ENCODE measurements at places on chromosomes 16 and 17.

- no peak for DNase-seq
Observed at GRCh38 chr17:31099016-31099415, 4.2 kb downstream of the NF1 start.

DNA sequence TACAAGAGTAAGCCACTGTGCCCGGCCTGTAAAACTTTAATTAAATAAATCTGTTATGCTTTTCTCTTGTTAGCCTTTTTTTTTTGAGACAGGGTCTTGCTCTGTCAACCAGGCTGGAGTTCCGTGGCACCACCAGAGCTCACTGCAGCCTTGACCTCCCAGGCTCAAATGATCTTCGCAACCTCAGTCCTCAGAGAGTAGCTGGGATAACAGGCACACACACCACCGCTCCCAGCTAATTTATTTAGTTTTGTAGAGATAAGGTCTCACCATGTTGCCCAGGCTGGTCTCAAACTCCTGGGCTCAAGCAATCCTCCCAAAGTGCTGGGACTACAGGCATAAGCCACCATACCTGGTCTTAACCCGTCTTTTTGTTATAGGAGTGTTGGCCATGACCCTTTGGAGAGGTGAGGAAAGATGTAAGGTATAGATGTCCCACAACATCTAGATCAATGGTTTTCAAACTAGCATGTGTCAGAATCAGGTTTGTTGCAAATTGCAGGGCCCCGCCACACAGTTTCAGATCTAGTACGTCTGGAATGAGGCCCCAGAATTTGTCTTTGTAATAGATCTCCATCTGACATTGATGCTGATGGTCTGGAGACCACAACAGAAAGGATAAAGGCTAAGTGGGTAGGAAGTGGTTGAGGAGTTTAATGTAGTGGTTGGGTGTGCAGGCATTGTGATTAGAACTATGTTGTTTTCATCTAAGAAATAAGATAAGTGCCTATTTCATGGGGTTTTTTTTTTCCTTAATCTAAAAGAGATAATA lies 4.3 kb upstream of the GGA2 start:
- DNase-seq: no peak

DNA sequence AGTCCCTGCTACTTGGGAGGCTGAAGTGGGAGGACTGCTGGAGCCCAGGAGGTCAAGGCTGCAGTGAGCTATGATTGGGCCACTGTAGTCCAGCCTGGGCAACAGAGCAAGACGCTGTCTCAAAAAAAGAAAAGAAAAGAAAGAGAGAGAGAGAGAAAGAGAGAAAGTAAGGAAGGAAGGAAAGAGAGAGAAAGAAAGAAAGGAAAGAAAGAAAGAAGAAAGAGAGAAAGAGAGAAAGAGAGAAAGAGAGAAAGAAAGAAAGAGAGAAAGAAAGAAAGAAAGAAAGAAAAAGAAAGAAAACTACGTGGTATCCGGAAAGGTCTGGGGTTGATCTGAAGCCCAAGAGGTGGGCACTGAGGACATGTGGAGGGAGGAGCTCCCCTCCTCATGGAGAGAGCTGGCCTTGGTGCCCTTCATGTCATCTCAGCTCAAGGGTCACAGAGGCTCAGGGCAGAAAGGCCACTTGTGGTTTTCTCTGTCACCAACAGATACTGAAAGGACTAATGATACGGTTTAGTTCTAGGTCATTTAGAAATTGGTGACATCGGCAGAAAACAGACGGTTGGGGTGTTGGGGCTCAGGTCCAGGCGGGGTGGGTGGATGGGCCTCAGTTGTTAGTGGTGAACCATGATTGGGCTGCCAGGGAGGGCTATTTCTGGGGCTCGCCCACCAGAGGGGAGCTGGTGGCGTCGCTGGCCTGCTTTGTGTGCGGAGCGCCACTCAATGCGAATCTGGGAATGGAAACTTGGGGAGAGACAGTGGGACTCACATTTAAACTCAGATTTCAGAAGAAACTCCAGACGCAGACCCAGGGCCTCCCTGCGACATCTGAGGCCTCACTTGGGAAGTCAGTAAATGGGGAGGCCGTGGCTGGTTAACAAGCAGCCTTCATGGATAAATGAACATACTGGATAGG lies 44.6 kb downstream of the FOXL1 start:
- no peak for DNase-seq

DNA sequence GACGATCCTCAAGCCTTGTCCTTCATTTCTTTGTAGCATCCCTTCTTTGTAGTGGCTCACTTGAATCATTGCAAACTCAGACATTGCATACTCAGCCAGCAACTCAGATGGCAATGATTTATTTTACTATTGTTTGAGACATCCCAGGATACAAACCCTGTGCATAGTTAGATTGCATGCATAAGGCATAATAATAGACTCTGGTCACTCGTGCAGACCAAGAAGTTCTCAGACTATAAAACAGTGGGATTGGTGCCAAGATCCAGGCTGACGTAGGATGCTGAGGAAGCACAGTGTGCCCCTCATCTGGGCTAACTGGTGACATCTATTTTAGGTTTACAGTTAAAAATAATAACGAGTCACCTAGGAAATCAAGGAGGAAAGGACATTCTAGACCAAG lies 142.3 kb downstream of the PMP22 start:
- no peak for DNase-seq

GRCh38 chr16:49574826-49575225 lies 201.2 kb downstream of the C16orf78 start:
- no peak for DNase-seq

- DNase-seq: no peak
Observed at GRCh38 chr17:62892870-62893338, 73.1 kb upstream of the TANC2 start.
